ENCODE measurements at places on chromosomes 11 and 22. TPM values are rescaled to one million over a fixed set of nuclear protein-coding genes. Genes with fewer than 3 reads are reported as not detected.

The OR5M11 gene
- total RNA-seq: not detected

The CHRM4 gene
- 0.33 TPM for total RNA-seq

The LRRC56 gene
- total RNA-seq: 0.73 TPM

The KCNQ1OT1 gene
- 5.0 TPM for total RNA-seq

The RAG2 gene
- not detected for total RNA-seq

The CLDN5 gene
- total RNA-seq: 0.17 TPM

The HTR3A gene
- total RNA-seq: not detected

The SIK3 gene
- 28.8 TPM for total RNA-seq

The IGLL1 gene
- total RNA-seq: not detected

The FOLR3 gene
- total RNA-seq: 1.3 TPM

The TAF6L gene
- 27.2 TPM for total RNA-seq

The CD44 gene
- total RNA-seq: 850 TPM

The UPK3A gene
- total RNA-seq: not detected

The UBXN1 gene
- 118 TPM for total RNA-seq

The CDC42EP1 gene
- total RNA-seq: 22.0 TPM

The CASP1 gene
- 26.6 TPM for total RNA-seq

The P2RX6 gene
- total RNA-seq: 3.6 TPM

The PARVB gene
- 53.2 TPM for total RNA-seq

The CREB3L1 gene
- 56.1 TPM for total RNA-seq

The HOATZ gene
- total RNA-seq: not detected

The OR4A16 gene
- total RNA-seq: not detected

The INSC gene
- total RNA-seq: 1.2 TPM

The NRXN2 gene
- total RNA-seq: 9.6 TPM

The OR52I2 gene
- not detected for total RNA-seq

The GRM5 gene
- total RNA-seq: not detected

The HARBI1 gene
- total RNA-seq: 5.1 TPM

The NLRP14 gene
- total RNA-seq: 0.17 TPM

The LRRN4CL gene
- 89.6 TPM for total RNA-seq

The BIK gene
- not detected for total RNA-seq

The POLDIP3 gene
- 32.4 TPM for total RNA-seq

The APOL5 gene
- total RNA-seq: not detected

The CST6 gene
- total RNA-seq: not detected

The KRTAP5-4 gene
- total RNA-seq: not detected

The OR5M3 gene
- total RNA-seq: not detected

The CELF1 gene
- total RNA-seq: 99.4 TPM

The REXO2 gene
- total RNA-seq: 176 TPM

The GVQW3 gene
- total RNA-seq: 1.8 TPM

The MMP3 gene
- 9.5 TPM for total RNA-seq

The IMMP1L gene
- 6.6 TPM for total RNA-seq

The OR52I1 gene
- not detected for total RNA-seq

The GDPD4 gene
- 0.17 TPM for total RNA-seq

The CASP5 gene
- total RNA-seq: not detected

The PHF21B gene
- not detected for total RNA-seq

The TLCD5 gene
- 9.4 TPM for total RNA-seq

The UBASH3B gene
- 13.9 TPM for total RNA-seq

The SCN4B gene
- 0.44 TPM for total RNA-seq

The SERPINH1 gene
- total RNA-seq: 1,589 TPM

The LRRC74B gene
- total RNA-seq: not detected

The ENTHD1 gene
- total RNA-seq: not detected

The RASL10A gene
- not detected for total RNA-seq

The CRYBB2 gene
- not detected for total RNA-seq

The RAB39A gene
- total RNA-seq: not detected

The SMC1B gene
- not detected for total RNA-seq

The PPP1R14B gene
- 283 TPM for total RNA-seq

The TNNT3 gene
- not detected for total RNA-seq

The GNB1L gene
- 7.1 TPM for total RNA-seq

The YPEL1 gene
- total RNA-seq: 0.58 TPM

Measured in smooth muscle cell of trachea (primary cell).